Activated naive CD8-positive, alpha-beta T cell treated with anti-CD3 and anti-CD28 coated beads for 36 hours (primary cell): ENCODE measurements at places on chromosomes 3 and 15. TPM values are rescaled to one million over a fixed set of nuclear protein-coding genes. Genes with fewer than 3 reads are reported as not detected.

DNA sequence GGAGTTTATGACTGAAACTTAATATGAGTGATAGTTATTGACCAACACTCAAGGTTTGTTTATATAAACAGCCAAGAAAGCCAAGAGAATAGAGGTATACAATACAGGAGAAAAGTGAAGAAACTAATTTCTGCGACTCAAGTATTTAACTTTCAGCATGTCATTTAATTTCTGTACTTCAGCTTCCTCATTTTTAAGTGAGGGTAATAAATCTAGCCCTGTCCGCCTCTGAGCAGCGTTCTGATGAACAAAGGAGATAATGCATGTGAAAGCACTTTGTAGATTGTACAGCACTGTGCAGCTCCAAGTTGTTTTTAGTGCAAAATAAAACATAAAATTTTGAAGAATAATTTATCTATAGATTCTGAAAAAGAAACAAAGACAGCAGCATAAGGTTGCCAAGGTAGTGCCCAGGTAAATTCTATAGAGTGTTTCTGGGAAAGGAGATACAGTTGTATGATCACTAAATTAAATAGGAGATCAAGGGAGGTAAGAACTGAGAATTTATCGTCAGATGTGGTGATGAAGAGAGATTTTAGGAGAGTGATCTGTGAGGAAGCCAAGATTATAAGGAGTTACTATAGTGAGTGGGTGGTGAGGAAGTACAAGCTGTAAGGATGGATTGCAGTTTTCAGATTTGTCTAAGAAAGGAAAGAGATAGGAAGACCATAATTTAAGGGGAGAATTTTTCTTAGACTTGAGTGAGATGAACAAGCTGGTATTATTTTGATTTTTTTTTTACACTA lies 71.3 kb downstream of the RASA2 start:
- H3K4me1 ChIP-seq, result peaks cover 29% of the 10 kb centered on the region
- H3K27me3 ChIP-seq, result no peaks in the 10 kb centered on the region
- no peak overlapping the region for H3K4me3 ChIP-seq
- no peak overlapping the region for H3K27ac ChIP-seq
- H3K36me3 ChIP-seq, result peaks cover 20% of the 10 kb centered on the region

GRCh38 chr3:194485881-194486539 lies 792 bp downstream of the ATP13A3 start:
- H3K4me1 ChIP-seq, result peaks cover 51% of the 10 kb centered on the region
- peaks cover 46% of the 10 kb centered on the region for H3K36me3 ChIP-seq
- no peaks in the 10 kb centered on the region for H3K27me3 ChIP-seq
- peak overlapping the region; percentile 89 for H3K4me3 ChIP-seq

DNA sequence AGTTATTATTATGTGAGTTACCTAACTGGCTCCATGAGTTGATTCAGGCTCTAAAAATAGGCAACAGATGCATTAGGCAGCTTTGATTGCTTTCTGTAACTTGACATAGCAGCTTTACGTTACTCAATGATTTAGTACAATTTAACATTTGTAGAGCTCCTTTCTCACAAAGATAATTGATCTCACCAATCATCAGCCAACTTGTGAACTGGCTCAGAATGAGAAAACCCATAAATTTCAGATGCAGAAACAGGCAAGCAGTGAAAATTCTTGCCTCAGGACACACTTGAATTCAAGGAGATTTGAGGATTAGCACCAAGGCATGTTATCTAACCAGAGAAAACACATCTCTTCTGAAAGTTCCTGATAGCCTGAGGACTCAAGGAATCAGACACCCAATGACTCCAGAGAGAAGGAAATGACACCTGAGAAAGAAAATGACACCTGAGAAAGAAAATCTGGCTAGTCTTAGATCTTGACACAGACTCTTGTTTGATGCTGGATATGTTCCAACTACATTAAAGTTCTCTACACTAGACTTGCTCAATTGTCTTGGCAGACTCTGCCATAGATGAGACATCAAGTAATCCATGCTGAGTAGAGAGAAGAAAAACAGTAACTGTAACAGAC lies 315.1 kb upstream of the CBLB start:
- peaks cover 58% of the 10 kb centered on the region for H3K4me1 ChIP-seq
- no peak for DNase-seq
- H3K4me3 ChIP-seq, result peak overlapping the region; percentile 5
- peaks cover 18% of the 10 kb centered on the region for H3K36me3 ChIP-seq

- no peaks in the 10 kb centered on the region for H3K36me3 ChIP-seq
- no peak for DNase-seq
- no peak overlapping the region for H3K4me3 ChIP-seq
Measured at GRCh38 chr15:65084500-65085206, 8.1 kb downstream of the KBTBD13 start.

- DNase-seq, result no peak
- H3K27me3 ChIP-seq, result peaks cover 54% of the 10 kb centered on the region
- peaks cover 16% of the 10 kb centered on the region for H3K4me1 ChIP-seq
- no peaks in the 10 kb centered on the region for H3K36me3 ChIP-seq
- no peak overlapping the region for H3K27ac ChIP-seq
- H3K4me3 ChIP-seq, result peak overlapping the region; percentile 7
Measured at GRCh38 chr15:78619022-78619950, 1.5 kb downstream of the CHRNA3 start.

DNA sequence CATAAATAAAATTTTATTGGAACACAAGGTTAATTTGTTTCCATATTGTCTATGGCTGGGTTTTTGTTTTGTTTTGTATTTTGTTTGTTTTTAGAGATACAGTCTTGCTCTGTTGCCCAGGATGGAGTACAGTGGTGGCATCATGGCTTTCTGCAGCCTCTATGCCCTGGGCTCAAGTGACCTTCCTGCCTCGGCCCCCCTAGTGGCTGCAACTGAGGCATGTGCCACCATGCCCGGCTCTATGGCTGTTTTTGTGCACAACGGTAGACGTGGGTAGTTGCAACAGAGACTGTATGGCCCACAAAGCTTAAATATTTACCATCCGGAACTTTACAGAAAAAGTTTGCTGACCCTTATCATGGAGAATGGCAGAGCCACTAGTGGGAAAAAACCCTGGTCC lies 46.8 kb upstream of the C3orf70 start:
- no peak overlapping the region for H3K27ac ChIP-seq
- H3K27me3 ChIP-seq, result no peaks in the 10 kb centered on the region
- no peaks in the 10 kb centered on the region for H3K4me1 ChIP-seq

GRCh38 chr3:53250881-53251605 lies 4.8 kb downstream of the TKT start:
- peak overlapping the region; percentile 34 for H3K27ac ChIP-seq
- H3K4me1 ChIP-seq, result peaks cover 45% of the 10 kb centered on the region
- no peak for DNase-seq
- peak overlapping the region; percentile 14 for H3K4me3 ChIP-seq
- no peaks in the 10 kb centered on the region for H3K27me3 ChIP-seq

GRCh38 chr3:184976-185375 lies 11.6 kb upstream of the CHL1 start:
- H3K36me3 ChIP-seq, result no peaks in the 10 kb centered on the region
- no peak for DNase-seq
- H3K4me3 ChIP-seq, result no peak overlapping the region
- H3K4me1 ChIP-seq, result no peaks in the 10 kb centered on the region
- no peak overlapping the region for H3K27ac ChIP-seq
- H3K27me3 ChIP-seq, result no peaks in the 10 kb centered on the region

- H3K4me3 ChIP-seq, result peak overlapping the region; percentile 50
- peaks cover 11% of the 10 kb centered on the region for H3K4me1 ChIP-seq
- no peak overlapping the region for H3K27ac ChIP-seq
- H3K36me3 ChIP-seq, result no peaks in the 10 kb centered on the region
Measured at GRCh38 chr3:58177747-58178527, 32.8 kb downstream of the DNASE1L3 start.

- H3K4me1 ChIP-seq, result no peaks in the 10 kb centered on the region
- DNase-seq, result no peak
- H3K27me3 ChIP-seq, result peaks cover 9% of the 10 kb centered on the region
- H3K36me3 ChIP-seq, result no peaks in the 10 kb centered on the region
- H3K4me3 ChIP-seq, result no peak overlapping the region
Measured at GRCh38 chr15:66172324-66172980, 81.1 kb downstream of the MEGF11 start.

DNA sequence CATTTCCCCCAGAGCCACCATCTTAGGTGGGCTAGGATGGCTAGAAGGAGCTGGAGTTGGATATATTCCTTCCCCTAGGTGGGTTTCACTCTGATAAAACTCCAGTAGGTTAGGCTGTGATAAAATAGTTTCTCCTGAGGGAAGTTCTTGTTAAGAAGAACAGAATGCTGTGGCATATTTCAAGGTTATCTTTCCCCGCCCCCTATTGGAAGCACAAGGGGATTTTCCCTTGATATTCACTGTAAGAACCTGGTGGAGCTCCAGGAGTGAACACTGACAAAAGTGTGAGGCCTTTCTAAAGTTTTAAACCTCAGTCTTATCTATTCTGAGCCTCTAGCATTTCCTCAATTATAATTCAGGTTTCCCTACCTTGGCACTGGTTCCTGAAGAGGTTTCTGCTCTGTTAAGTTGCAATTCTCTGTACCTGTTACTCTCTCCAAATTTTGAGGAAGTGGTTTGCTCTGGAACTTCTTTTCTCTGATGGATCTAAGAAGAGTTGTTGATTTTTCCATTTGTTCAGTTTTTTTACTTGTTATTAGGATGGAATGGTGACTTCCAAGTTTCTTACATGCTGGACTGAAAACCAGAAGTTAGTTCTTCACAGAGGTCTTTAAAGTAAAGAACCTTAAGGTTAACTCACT lies 113.5 kb downstream of the GMPS start:
- peaks cover 7% of the 10 kb centered on the region for H3K27me3 ChIP-seq
- no peak overlapping the region for H3K4me3 ChIP-seq
- no peak for DNase-seq
- no peaks in the 10 kb centered on the region for H3K36me3 ChIP-seq
- H3K4me1 ChIP-seq, result no peaks in the 10 kb centered on the region
- H3K27ac ChIP-seq, result no peak overlapping the region

GRCh38 chr3:128337305-128337704 lies 129.4 kb downstream of the DNAJB8 start:
- H3K4me1 ChIP-seq, result no peaks in the 10 kb centered on the region
- H3K27me3 ChIP-seq, result no peaks in the 10 kb centered on the region
- peaks cover 1% of the 10 kb centered on the region for H3K36me3 ChIP-seq

DNA sequence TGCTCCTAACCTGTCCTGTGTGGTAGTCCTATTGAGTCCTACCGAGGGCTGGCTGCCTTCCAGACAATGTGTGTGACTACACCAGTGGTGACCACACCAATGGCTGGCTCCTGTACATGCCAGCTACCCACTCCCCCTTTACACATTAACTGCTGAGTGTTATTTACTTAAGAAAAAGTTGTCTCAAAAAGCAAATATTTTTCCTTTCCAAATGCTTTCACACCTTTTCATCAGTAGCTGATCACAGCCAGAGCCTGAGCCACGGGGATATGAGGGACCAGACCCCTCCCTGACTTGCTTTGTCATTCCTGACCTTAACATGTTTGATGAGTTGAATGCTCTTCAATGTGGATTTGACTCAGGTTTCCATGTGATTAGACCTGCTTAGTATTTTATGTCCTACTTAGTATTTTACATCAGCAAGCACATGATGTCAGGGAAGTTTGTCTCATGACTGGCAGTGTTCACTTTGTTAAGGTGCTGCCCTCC lies 29.6 kb upstream of the GREM1 start:
- H3K27me3 ChIP-seq, result peaks cover 3% of the 10 kb centered on the region
- no peak overlapping the region for H3K27ac ChIP-seq
- H3K36me3 ChIP-seq, result no peaks in the 10 kb centered on the region
- no peak for DNase-seq

- peaks cover 27% of the 10 kb centered on the region for H3K27me3 ChIP-seq
- H3K27ac ChIP-seq, result no peak overlapping the region
- DNase-seq, result no peak
Measured at GRCh38 chr15:29432191-29433049, 162.8 kb upstream of the NSMCE3 start.

DNA sequence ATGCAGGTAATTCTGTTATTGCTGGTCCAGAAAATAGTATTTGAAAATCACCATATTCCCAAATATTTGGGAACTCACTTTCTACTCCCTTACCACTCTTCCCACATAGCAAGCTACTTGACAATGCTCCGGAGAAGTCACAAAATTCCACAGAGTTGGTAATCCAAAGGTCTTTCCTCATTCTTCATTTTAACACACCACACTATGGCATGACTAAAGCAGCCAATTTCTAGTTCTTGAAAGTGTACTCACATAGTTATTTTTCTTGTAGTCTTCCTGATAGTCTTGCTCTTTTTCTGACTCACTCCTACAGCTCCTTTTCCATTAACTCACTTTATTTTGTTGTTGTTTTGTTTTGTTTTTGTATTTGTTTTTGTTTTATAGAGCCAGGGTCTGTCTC lies 67.2 kb downstream of the MYO9A start:
- H3K27ac ChIP-seq, result no peak overlapping the region
- H3K4me1 ChIP-seq, result peaks cover 5% of the 10 kb centered on the region
- peaks cover 12% of the 10 kb centered on the region for H3K36me3 ChIP-seq
- H3K4me3 ChIP-seq, result no peak overlapping the region

DNA sequence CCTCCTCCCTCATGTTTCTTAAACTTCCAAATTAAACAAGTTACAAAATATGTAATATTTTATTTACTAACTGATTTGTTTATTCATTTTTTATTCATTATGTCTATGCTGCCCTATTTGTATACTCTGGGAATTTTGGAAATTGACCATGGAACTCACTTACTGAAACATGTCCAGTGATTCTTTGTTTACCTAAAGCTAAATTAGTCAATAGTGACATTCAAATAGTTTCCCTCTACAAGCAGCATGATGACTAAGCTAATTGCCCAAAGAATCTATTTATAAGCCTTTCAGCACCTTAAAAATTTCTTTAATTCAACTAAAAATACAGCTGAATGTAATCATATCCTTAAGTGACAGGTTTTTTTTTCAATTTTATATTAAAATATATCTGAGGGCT lies 437.7 kb downstream of the SI start:
- H3K27me3 ChIP-seq, result no peaks in the 10 kb centered on the region
- H3K4me3 ChIP-seq, result no peak overlapping the region
- no peaks in the 10 kb centered on the region for H3K4me1 ChIP-seq

GRCh38 chr3:131690800-131691199 lies 188.0 kb upstream of the MRPL3 start:
- H3K4me3 ChIP-seq, result no peak overlapping the region
- peaks cover 31% of the 10 kb centered on the region for H3K27me3 ChIP-seq
- no peak overlapping the region for H3K27ac ChIP-seq
- DNase-seq, result no peak
- H3K4me1 ChIP-seq, result no peaks in the 10 kb centered on the region
- no peaks in the 10 kb centered on the region for H3K36me3 ChIP-seq

Gene SYNPR
- total RNA-seq, result not detected

Gene OSTN
- total RNA-seq, result not detected

Gene CP
- not detected for total RNA-seq

Gene KLF15
- total RNA-seq, result 0.41 TPM

Gene TM6SF1
- 1.6 TPM for total RNA-seq

Gene CAND2
- total RNA-seq, result 2.4 TPM
